ENCODE measurements at places on chromosomes 7 and 10.
A peak's percentile ranks its signal among the peaks of the same experiment; 100 is the strongest.

DNA sequence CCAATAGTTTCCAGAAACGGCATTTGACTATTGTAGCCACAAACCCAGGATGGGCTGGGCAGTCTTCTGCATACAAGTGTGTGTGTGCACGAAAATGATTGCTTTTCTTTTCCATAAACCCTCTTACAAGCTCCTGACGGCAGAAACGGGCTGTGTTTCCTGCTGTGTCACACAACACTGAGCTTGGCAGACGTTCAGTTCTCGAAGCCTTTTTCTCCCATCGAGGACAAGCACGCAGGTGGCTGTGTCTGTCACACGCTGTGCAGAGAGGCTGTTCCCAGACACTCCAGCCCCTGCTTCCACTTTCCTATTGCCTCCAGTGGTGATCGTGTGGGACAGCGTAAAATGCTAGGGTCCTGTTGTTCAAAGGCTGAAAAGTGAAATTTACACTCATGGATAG is 32.1 kb downstream of the RBAK start:
- peak; percentile 47 for DNase-seq

GRCh38 chr7:90797596-90797995 is 201.5 kb downstream of the CDK14 start:
- no peak for DNase-seq

DNA sequence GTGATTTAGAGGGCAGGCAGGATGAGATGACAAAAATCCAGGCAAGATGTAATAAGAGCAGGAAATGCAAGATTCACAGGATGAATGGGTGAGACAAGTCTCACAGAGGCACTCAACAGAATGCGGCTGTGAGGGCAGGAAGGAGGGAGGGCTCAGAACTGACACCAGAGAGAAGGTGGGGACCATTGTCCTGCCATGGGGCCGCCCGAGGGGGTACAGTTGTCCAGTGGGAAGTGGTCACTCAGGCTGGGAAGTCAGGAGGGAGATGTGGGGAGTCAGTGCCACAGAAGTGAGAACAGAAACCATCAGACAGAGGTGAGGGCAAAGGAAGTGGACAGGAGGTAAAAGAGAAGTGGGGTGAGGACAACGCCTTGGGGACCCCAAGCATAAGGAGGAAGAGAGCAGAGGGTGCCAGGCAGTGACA is 8.9 kb downstream of the HIP1 start:
- no peak for DNase-seq

- DNase-seq: peak; percentile 77
These were observed 28.7 kb downstream of the PNPLA8 start for GRCh38 chr7:108497082-108497725.

DNA sequence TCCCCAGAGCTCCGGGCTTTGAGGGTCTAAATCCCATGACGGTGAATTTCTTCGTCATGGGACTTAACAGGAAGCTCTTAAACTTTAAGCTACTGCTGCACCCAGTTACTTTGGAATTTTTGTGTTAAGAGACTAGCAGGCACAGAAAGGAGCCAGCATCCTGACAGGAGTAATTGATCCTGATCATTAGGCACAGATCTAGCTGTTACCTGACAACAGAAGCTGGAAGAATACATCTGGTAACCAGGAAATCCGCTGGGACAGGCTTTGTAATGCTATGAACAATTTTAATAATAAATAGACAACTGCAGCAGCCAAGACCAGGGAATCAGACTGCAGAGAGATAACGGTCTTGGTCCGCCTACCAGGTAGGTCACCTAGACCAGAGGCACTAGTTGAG is 210.9 kb downstream of the DGKI start:
- no peak for DNase-seq

GRCh38 chr10:13908475-13908874 is 321.7 kb downstream of the PRPF18 start:
- no peak for DNase-seq

DNA sequence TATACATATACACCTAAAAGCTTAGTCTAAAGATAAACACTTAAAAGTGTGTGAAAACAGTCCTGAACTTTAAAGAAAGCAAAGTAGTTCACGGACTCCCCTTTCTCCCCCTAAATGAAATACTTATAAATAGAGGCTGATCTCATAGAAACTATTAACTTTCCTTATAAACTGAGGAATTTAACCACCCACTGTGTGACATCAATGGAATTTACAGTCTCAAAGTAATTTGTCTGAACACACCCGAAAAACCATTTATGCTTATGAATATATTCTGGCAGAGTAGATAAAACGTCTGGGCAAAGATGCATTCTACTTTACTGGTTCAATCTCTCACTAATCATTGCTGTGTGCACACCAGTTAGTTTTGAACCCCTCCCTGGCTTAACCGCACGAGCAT is 181.8 kb upstream of the DGKB start:
- peak; percentile 34 for DNase-seq

- no peak for DNase-seq
These were observed 10.2 kb downstream of the BRI3 start for GRCh38 chr7:98291717-98292116.

DNA sequence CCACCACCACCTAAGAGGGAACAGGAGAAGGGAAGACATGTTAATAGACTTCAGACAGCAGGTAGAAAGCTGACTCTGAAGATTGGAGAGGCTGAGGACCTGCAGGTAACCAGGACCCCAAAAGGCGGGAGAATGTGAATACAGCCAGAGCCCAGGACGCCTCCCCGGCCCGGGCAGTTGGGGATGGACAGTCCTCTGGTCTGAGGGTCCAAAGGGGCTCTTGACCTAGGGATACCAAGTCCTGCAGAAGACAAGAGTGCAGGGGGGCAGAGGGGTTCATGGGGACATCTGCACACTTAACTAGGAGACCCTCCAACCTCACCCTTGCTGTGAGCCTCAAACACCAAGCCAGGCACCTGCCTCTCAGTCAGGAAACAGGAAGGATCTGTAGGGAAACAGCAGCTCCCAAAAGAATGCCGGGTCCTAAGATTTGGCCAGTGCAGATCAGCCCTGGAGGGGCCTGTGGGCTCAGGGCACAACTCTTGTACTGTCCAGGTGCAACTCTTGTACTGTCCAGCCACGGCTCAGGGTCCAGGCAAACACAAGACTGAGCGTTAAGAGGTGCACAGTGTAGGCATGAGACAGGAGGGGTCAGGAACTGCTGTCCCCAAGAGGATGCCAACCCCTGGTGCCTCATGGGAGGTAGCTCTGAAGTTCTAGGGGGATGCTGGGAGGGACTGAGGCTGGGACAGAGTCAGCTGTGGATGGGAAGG is 2.3 kb upstream of the STK32C start:
- DNase-seq: no peak

GRCh38 chr7:126696256-126697038 is 556.3 kb downstream of the GRM8 start:
- DNase-seq: no peak

DNA sequence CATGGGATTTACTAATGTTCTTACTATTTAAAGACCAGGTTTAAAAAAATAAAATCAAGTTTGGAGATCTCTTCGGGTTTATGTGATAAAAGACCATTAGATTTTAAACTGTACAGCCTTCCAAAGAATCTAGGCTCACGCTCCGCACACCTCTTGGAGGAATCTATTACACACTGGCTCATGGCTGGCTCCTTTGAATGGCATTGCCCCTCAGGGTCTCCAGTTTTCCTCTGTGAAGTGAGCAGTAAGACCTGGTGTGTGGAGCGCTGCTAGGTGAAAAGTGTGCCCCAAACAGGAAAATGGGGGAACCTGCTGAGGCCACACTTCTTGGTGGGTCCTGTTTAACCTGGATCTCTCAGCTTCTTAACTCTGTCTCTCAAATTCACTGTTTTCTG is 142.3 kb downstream of the KAT6B start:
- DNase-seq: no peak

DNA sequence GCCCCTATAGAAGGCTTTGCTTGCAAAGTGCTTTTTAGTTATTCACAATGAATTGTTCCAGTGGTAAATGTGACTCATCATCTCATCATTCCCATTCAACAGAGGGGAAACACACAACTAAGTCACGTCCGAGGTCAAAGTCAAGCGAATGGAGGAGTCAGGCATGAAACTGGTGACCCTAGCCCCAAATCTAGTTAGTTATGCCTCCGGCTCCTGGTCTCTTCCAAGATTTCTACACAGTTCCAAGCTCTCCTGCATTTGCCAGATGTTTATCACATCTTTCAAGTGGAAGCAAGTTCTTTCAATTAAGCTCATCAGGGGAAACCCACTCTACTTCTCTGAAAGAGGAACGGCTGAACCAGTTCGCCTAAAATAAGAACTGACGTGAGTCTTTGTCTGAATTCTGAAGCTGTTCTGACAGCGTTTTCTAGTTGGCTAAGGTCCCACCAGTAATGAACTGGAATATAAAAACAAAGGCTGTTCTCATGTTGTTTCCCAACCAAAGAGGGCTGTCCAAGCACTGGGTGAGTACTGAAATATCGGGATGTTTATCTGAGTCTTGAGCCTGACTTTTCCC is 140.9 kb upstream of the NRBF2 start:
- DNase-seq: no peak

GRCh38 chr7:105617280-105618015 is 36.2 kb upstream of the EFCAB10 start:
- no peak for DNase-seq

DNA sequence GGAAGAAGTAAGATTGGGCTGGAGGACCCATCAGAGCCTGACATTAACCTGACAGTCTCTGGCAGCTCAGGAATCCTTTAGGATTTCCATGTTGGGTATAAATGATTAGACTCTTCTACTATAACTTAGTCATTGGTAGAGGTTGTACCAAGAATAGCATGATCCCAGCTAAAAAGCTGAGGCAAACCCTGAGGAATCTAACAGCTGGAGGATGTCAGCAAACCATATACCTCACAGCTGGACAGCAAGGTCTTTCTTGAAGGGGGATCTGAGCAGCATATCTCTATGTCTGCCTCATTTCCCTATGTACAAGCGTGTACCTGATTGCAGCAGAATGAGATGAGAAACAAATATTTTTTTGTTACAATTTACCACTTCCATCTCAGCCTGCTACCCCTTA is 103.2 kb downstream of the NPSR1 start:
- no peak for DNase-seq

DNA sequence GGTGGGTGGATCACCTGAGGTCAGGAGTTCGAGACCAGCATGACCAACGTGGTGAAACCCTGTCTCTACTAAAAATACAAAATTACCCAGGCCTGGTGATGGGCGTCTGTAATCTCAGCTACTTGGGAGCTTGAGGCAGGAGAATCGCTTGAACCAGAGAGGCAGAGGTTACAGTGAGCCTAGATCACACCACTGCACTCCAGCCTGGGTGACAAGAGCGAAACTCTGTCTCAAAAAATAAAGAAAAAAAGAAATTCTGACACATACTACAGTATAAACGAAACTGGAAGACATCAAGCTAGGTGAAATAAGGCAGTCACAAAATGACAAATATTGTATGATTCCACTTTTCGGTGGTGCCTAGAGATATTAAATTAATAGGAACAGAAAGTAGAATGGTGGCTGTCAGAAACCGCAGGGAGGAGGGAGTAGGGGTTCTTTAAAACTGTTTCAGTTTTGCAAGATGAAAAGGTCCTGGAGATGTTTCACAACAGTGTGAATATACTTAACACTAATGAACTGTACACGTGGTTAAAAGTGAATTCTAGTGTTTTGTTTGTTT is 23.2 kb downstream of the PILRA start:
- DNase-seq: no peak

DNA sequence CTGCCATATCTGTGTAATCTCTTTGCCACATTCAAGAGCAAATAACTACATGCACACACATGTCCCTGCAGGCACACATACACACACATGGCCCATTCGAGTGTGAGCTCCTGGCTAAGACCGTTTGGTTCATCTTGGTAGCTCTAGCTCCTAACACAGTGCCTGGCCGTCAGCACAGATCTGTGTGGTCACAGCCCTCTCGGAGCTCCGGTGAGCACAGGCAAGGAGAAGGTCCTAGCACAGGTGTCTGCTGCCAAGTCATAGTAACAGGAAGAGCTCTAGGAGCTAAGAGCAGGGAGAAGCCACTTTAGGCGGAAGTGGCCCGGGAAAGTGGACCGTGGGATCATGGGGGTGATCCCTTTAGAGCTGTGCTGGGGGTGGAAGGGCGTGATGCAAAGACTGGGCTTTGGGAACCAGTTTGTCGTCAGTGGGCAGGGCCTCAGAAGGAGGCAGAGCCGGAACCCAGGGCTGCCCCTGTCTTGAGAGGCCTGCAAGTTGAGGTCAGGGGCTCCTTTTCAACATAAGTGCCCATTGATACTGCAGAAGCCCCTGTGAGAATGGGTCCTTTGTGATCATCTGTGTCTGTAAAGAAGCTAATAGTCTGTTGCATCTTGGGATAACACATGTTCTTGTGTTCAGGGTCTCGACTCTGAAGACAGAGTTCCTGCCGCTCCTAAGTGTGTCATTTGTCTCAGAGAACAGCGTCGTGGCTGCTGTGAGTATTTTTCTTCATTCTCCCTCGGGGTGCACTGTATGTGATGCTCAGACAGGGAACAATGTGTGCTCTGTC is 16.6 kb upstream of the ARPC1B start:
- no peak for DNase-seq

- no peak for DNase-seq
These were observed 441.3 kb upstream of the MKI67 start for GRCh38 chr10:128567551-128567950.

- DNase-seq: no peak
These were observed 213.3 kb downstream of the WDR11 start for GRCh38 chr10:121064491-121064890.

DNA sequence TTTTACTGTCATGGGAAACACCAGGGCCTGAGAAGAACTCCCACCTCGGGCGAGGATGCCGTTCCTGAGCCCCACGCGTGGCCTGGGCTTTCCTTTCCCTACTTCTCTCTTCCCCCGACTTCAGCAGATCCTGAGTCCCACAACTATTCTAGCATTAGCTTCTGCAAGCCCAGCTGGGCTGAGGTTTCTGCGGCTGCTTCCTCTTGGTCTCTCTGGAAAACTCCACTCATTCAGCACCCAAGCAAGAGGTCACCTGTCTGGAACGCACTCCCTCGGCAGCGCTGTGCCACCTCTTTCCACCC is 761 bp upstream of the DOCK1 start:
- DNase-seq: no peak

DNA sequence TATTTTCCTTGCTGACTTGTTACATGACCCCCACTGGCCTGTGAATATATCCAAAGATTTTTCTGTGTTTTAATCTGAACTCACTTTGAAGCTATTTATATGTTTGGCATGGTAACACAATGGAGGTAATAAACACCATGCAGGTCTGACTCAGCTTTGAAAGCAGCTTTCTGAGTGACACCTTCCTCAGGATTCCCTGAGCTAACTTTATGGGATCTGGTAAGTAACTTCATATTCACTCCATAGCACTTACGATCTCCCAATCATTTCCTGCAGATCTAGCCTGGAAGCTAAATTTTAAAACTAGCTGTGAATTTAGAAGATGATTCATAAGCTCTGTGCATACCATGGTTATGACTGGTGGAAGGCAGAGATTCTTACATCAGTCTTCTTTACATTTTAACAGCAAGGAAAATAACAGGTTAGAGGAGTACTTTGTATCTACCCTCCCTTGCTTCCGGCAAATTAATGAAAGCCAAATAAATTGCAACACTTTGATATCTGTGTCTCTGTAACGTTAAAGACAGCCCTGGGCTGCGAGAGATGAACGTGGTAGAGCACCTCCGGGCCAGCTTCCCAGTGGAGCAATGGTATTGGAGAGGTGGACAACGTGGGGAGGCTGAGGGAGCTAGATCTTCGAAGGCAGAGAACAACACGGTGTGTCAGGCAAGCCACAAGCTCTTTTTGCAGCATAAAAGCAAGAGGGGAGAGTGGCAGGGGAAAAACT is 170.2 kb upstream of the KLF14 start:
- DNase-seq: peak; percentile 80
